ENCODE measurements at places on chromosomes 1 and 21. TPM values are rescaled to one million over a fixed set of nuclear protein-coding genes. Genes with fewer than 3 reads are reported as not detected.

GRCh38 chr1:112686417-112686816 lies 12.0 kb downstream of the MOV10 start:
- H3K36me3 ChIP-seq, result no peaks in the 10 kb centered on the region
- no peak overlapping the region for H3K27ac ChIP-seq
- H3K4me3 ChIP-seq, result no peak overlapping the region
- H3K4me1 ChIP-seq, result no peaks in the 10 kb centered on the region
- no peak for DNase-seq

DNA sequence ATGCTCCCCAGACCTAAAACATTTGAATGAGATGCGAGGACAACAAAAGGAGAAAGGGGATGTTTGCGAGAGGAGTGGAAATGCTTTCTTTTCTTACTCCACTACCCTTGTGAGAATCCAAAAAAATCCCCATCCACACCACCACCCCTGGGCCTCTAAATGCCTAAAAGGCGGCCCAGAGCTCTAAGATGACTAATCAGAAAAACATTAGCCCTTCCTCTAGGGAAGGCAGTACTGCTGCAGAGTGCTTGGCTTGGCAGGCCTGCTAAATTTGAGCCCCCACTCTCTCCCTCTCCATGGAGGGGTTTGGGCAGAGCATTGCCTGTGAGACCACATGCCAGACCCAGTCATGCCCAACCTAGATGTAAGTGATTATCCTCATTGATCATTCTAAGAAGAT lies 347.9 kb downstream of the USH2A start:
- H3K4me1 ChIP-seq, result no peaks in the 10 kb centered on the region
- no peak overlapping the region for H3K4me3 ChIP-seq
- no peaks in the 10 kb centered on the region for H3K27me3 ChIP-seq
- DNase-seq, result no peak

GRCh38 chr1:203287109-203287893 lies 18.0 kb upstream of the BTG2 start:
- DNase-seq, result peak; percentile 53
- H3K27me3 ChIP-seq, result no peaks in the 10 kb centered on the region
- peak overlapping the region; percentile 98 for H3K27ac ChIP-seq
- no peak overlapping the region for H3K4me3 ChIP-seq

DNA sequence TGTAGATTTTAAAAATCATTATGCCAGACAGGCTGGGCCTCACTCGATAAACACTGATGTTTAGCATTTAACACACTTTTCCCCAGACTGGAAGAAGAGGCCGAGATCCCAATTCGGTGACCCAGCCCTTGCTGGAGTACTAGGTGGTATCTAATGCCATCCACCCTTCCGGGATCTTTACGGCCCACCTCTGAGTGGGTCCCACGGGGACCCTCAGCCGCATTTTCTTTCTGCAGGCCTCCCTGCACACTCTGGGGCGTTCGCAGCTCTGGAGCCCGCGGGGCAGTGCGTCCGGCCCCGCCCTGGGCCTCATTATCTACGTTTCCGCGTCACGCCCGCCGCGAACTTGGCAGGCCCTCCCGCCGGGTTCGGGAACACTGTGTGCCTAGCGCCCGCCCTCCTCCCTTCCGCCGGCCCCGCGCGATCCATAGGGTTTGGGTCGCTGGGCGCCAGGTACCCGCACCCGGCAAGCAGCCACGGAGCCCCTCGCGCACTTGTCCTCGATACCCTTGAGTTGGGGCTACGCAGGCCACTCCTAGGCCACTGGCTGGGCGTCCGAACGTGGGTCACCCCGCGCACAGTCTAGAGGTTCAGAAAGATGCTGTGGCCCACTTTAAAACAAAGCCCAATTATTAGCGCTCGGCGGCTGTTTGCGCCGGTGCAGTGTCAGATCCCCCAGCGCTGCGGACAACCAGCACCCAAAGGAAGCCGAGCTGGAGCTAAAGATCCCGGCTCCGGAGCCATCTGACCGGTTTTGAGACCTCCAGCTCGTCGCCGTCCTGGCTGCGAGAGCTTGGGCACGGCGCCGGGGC lies 950 bp upstream of the EVA1C start:
- peaks cover 10% of the 10 kb centered on the region for H3K4me1 ChIP-seq
- peak overlapping the region; percentile 79 for H3K4me3 ChIP-seq
- peak; percentile 75 for DNase-seq
- H3K27ac ChIP-seq, result peak overlapping the region; percentile 91

Gene FAM131C
- 1.9 TPM for total RNA-seq

Gene C1orf141
- total RNA-seq, result not detected

Measured in pancreas (tissue), 10 donors.